ENCODE measurements at places on chromosomes 11 and 22.

DNA sequence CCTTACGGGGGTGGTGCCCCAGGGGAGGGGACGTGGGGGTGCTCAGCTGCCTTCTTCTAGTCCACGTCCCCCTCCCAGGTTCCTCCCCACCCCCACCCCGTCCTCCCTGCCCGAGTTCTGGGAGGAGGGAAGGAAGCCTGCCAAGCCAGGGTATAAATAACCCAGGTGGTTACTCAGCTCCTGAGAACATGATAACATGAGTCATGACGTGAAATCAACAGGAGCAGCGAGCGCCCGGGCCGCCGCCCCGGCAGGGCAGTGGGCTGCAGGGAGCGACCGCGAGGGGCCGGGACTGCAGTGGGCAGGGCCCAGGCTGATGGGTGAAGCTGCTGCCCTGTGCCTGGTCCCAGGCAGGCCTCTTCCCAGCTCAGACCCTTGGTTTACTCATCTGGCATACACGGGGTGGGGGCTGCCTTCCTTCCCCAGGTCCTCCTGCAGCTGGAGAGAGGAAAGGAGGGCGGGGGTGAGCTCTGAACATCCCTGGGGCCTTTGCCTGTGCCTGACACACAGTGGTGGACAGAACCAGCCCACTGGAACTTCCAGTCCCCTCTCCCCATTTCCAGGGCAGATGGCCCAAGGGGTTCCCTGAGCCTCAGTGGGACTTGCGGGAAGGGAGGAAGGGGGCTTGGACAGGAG is 8.8 kb upstream of the PDGFB start:
- DNase-seq = peak; percentile 12

DNA sequence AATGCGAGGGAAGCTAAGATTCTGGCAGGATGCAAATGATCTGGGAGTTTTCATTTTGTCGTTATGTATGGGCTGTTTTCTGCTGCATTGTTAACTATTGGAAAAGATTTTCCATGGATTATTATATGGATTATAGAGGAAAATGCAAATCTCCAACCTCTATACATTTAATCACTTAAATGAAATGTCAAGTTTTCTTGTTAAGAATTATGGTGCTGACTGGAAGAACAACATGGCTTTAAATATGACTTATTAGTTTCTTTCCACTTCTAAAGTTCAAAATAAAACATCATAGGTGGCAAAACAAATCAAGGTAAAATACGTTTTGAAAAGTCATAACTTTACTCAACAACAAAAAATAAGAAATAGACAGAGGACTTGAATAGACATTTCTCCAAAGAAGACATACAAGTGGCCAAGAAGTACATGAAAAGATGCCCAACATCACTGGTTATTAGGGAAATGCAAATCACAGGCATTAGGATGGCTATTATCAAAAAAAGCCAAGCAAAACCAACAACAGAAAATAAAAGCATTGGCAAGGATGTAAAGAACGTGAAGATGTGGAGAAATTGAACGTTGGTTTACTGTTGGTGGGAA is 56.2 kb upstream of the CLDN5 start:
- DNase-seq = no peak

GRCh38 chr11:45109400-45109799 is 37.0 kb upstream of the PRDM11 start:
- DNase-seq = no peak

GRCh38 chr11:15038963-15039362 is 34.4 kb upstream of the CALCB start:
- no peak for DNase-seq

GRCh38 chr11:19345848-19346681 is 105.3 kb upstream of the E2F8 start:
- no peak for DNase-seq

DNA sequence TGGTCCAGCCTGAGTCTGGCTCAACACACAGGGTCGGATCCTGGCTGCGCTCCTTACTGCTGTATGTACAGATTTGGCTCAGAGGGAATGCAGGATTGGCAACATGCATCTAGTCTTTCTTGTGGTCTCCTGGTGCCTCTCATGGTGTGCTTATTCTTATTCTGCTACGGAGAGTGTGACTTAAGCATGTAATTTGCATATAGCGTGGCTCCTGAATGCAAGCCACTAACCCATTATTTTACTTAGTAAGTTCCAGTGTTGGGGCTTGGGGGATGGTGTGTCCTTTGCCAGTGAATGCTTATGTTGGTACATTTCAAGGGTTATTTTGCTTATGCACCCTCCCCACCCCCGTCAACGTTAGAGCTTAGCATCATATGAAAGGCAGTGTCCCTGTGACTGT is 51.2 kb downstream of the PTPRJ start:
- DNase-seq = no peak

- no peak for DNase-seq
These were observed 20.2 kb downstream of the BPIFC start for GRCh38 chr22:32444068-32444467.

- DNase-seq = no peak
These were observed 33.7 kb downstream of the PICALM start for GRCh38 chr11:86035164-86035563.

DNA sequence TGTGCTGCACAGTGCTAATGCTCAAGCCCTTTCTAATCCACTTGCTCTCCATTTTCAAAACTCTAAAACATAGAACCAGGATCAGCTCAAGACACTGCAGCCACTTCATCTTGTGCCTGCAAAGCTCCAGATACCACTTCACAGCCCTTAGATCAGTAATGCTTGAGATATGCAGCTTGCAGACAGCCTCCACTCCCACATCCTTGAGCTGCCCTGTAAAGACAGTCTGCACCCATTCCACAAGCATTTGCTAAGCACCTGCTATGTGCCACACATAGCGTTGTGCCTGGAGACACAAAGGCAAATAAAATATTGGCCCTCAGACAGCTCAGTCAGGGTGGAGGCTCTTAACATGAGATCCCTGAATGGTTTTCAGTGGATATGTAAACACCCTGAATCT is 192.5 kb upstream of the SNX19 start:
- no peak for DNase-seq

DNA sequence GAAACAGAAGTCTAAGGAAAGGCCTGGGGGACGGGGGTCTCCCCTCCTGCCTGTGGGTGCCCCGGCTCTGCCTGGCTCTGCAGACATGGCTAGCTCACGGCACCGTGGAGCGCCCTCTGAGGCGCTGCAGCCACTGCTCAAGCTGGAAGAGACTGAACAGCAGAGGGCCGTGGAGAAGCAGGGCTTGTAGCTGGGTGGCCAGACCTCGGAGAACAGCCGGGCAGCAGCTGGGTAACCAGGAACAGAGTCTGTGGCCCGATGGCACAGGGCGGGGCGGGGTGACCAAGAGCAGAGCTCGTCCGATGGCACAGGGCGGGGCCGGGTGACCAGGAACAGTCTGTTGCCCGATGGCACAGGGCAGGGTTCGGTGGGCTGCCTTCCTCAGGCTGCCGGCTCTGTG is 18.1 kb downstream of the RNH1 start:
- no peak for DNase-seq

GRCh38 chr11:112226831-112227401 is 688 bp downstream of the PTS start:
- no peak for DNase-seq
